Stimulated activated CD4-positive, alpha-beta T cell treated with anti-CD3 and anti-CD28 coated beads, Interleukin-2, amount 100 ng/mL, for 24 hours (primary cell): ENCODE measurements at places on chromosomes 4 and X.
A peak's percentile ranks its signal among the peaks of the same experiment; 100 is the strongest.

GRCh38 chr4:141132709-141133145, 542 bp downstream of the RNF150 start:
- peak; percentile 9 for DNase-seq

- no peak for DNase-seq
Observed at GRCh38 chr4:42490015-42490414, 92.7 kb downstream of the SHISA3 start.

DNA sequence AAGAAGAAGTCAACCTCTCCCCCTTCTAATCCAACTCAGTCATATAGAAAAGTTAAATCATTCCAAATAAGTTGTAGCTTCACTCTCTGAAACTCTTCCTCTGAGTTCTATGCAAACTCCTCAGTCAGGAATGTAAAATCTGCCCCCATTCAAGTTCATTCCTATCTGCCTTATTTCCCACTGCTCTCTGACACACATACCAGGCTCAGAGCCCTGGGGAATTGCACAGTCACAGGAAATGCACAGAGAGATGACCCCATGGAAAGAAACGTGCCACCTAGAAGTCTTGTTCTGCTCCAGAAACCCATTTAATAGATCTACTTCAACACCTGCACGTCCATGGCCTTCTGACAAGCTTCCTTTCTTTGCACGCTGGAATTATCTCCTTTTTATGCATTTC, 236.0 kb upstream of the VCX3A start:
- DNase-seq: no peak

DNA sequence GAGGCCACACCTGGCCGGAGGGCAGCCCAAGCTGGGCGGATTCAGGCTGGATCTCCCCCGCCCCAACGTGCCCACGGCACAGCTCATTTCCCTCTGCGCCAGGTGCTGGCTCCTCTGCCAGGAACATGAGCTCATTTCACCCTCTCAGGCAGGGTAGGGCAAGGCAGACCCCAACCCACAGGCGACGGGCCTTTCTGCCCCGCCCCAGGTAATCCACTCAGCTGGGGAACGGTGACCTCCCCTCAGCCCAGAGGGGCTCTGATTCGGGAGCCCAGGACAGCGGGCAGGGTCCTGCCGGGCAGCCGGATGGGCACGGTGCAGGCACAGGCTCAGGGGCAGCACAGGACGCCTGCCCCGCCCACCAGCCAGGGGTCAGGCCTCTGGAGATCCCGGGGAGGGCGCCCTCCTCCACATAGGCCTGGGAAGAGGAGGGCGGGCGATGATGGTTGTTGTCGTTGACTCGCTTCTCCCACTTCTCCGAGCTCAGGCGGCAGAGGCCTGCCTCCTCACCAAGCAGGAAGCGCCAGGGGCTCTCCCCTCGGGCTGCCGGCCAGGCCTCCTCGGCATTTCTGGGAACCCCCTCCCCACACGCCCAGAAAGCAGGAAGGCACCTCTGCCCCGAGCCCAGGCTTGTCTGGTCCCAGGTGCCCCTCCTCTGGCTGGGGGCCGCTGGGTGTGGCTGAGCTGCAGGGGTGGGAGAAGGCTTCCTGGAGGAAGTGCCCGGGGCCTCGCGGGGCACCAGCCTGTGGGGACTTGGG, 31.1 kb downstream of the TACC3 start:
- DNase-seq: no peak
